Caki2 (cell line): ENCODE measurements at places on chromosomes 3 and 15.

DNA sequence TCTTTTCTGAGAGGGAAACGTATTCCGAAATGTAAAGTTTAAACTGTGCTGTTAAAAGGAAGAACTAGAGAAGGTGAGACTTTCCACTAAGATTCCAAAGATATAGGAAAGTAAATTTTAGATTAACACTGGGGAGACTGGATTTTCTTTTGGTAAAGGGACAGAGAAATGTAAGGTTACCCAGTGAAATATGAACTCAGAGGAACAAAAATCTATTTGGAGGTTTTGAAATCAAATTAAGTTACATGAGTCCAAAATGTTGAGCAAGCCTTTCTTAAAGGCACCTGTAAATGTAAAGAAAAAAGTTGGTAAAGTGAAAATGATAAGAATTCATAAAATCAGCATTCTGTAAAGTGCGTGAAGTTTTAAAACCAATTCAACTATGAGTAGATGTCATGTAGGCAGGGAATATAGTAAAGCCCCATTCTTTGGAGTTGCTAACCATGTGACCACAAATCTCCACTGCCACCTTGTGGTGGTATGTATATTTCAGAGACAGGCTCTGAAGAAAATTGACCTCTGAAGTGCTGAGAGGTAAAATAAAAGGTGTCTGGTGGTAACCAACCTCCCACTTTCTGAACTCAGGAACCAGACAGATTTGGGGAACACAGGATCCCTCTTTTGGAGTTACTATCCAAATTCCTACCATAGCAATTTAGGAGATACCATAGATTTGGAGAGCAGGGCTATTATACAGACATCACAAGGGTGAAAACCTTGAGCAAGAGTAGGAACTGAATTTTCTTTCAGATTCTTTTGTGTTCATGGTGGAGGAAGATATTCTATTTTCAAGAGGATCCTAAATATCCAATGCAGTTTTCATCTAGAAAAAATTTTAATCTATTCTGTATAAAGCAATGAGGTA, 215.3 kb downstream of the ROBO2 start:
- DNase-seq: peak; percentile 31

DNA sequence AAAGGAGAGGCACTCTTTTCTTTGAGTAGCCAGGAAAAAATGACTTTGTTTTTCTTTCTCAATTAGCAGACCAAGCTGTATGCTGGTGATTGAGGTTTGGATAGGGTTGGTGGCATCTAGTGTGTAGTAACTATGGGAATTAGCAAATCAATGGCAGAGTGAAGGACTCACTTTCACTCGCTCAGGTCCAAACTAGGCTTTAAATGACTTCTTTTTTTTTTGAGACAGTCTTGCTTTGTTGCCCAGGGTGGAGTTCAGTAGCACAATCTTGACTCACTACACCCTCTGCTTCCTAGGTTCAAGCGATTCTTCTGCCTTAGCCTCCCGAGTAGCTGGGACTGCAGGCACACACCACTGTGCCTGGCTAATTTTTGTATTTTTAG, 35.9 kb downstream of the PRKCI start:
- DNase-seq: no peak

GRCh38 chr15:82174471-82175235, 87.9 kb downstream of the EFL1 start:
- no peak for DNase-seq

GRCh38 chr3:182183716-182184430, 472.1 kb downstream of the SOX2 start:
- no peak for DNase-seq

GRCh38 chr3:146033950-146034349, 127.0 kb downstream of the PLOD2 start:
- no peak for DNase-seq

DNA sequence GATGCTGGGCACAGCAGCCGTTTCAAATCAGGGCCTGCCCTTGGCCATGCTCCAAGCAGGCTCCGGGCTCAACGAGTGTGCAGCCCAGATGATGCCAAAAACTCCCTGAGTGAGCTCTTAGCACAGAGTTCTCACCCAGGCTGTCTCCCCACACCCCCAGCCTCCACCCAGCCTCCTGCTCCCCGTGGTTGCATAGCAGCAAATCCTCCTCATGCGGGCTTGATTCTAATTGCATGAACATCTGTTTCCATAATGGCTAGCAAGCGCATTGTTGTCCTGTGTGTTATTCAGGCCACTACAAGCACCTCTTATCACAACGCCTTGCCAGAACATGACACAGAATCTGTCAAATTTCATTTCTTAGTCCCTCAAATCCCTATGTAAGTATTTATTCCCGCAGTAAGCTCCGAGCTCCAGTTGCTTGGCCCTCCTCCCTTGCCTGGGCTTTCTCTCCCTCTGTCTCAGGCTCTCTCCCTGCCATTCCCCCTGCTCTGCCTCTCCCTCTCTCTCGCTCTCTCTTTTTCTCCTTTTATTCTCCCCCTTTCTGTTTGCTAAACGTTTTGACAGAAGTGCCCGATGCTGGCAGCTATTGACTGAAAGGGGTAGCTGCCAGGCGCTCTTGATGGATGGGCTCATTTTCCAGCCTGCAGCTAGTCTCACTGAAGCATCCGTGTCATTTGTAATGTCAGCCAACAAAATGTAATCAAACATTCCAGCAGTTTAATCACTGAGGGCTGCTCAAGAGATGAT, 306.5 kb downstream of the IL20RB start:
- no peak for DNase-seq

DNA sequence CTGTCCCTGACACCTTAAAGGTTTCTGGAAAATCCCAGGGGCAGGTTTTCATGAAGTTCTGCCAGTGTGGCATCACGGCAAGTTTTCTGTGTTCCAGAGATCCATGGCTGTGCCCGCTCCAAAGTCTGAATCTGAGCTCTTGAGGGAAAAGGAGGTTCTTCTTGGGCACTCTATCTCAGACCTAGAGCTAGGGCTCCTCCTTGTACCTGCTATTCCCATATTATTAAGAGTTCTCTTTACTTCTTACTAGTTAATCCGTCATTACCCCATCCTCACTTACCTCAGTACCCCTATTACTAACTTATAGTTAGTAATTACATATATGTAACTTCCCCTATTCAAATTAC, 5.9 kb upstream of the TRA2B start:
- DNase-seq: no peak

- no peak for DNase-seq
These were observed 32.2 kb upstream of the MUC13 start for GRCh38 chr3:124966521-124967445.

GRCh38 chr3:197600796-197601565, 45.2 kb upstream of the BDH1 start:
- no peak for DNase-seq

DNA sequence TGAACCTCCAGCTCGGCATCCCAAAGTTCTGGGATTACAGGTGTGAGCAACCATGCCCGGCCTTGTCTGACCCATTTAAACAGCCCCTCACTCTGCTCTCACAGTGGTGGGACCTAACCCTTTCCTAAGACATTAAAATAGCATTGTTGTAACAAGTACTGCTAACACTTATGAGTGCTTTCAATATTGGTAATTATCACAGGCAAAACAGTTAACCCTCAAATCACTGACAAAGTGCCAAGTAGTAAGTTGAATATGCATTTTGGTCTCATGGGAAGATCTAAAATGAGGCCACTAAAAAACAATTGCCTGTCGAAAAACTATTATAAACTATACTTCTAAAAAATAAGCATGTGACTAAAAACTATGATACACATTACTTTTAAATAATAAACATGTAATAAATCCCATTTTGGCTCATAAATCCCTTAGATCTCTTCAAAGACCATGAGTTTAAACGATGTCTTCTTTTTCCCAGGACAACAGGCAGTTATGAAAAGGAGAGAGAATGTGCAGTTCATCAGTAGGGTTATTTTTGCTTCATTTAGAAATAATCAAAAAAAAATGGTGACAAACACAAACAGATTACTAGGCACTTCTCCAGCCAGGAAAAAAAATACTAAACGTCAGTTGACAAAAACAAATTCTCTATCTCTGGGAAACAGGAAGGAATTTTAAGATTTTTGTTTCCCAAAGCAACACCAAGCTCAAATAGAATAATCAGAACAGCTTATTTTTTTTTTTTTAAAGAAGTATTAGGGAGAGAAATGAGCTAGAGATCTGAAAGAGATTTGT, 95.4 kb downstream of the RFTN1 start:
- no peak for DNase-seq

- no peak for DNase-seq
These were observed 70.6 kb downstream of the VPS13C start for GRCh38 chr15:61989667-61990066.

GRCh38 chr3:27637346-27637995, 84.7 kb downstream of the EOMES start:
- DNase-seq: no peak

DNA sequence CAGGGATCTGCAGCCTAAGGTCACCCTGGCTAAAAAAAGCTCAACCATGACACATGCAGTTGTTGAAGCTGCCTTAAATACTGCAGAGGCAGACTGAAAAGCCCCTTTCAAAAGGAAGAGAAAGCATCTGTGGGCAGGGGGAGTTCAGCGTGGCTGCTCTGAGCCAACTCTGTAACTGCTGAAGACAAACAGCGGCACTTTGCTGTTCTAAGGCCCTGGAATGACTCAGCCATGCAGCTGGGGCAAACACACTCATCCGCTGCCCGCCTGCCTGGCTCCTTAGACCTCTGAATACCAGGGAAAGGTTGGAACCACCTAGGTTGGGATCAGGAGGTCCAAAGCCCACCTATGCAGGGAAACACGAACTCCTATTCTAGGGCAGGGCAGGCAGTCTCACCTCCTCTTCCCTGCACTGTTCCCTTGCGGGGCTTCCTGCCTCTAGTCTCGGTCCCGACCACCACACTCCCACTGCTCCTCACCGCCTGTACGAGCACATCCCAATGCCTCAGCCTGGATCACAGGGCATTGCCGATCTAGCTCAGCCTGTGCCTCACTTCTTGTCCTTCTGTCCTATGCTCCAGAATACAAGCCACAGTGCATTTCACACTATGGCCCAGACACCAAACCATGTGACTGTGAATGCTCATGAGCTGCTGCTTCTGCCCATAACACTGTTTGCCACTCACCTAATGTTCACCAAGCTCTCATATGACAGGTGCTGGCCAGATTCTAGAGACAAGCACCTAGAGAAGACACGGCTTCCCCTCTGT, 6.6 kb upstream of the MUSTN1 start:
- no peak for DNase-seq

GRCh38 chr3:136193278-136194054, 2.7 kb downstream of the MSL2 start:
- peak; percentile 29 for DNase-seq

GRCh38 chr3:65158023-65158422, 470.2 kb upstream of the ADAMTS9 start:
- DNase-seq: no peak

DNA sequence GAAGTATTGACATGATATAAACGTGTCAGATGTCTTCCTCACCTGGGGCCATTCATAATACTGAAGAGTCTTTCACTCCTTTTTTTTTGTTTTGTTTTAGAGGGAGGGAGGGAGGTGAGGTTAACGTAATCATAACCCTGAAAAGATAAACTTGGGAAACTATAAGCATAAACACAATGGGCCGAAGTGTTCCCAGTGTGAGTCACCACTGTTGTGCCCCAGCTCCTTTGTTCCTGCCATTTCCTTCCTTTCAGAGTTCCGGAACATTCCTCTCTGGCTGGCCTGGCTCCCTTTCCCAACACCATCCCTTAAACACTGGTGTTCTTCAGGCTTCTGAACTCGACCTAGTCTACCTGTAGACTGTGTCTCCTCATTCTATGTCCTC, 18.6 kb downstream of the PLD1 start:
- DNase-seq: peak; percentile 60

GRCh38 chr15:45704329-45705249, 69.8 kb downstream of the SQOR start:
- no peak for DNase-seq

DNA sequence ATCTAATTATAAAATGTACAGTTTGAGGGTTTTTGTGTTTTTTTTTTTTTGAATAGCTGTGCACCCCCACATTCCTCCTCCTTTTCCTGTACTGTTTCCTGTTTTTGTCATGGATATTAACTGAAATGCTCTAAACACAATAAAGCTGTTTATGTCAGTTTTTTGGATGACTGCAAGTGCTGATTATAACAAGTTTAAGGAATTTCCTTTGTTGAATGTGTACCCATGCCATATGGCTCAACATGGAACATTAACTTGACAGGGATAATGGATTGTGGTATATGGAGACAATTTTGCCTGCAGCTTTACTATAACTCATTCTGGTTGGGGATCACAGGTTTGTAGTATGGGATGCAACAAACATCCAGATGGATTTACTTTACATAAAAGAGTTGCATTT, 216.4 kb downstream of the TCF12 start:
- no peak for DNase-seq

DNA sequence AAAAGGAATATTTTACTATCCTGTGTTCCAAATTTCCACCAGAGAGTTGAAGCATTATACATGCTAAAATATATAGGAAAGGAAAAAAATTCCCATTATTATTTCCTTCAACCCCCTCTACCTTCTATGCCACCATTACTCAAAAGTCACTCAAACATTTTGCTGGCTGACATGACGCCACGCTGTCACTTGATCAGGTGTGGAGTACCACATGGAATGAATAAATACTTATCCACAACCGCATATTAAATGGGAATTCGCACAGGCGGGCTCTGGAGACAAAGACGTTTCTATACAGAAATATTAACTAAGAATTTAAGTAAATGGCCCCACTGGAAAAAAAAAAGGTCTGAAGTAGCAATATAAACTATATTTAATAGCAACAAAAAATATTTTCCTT, 266.4 kb downstream of the FOXP1 start:
- no peak for DNase-seq

GRCh38 chr15:67820992-67821783, 4.1 kb upstream of the SKOR1 start:
- no peak for DNase-seq

- DNase-seq: no peak
These were observed 300.7 kb upstream of the ROBO1 start for GRCh38 chr3:80068459-80068858.

GRCh38 chr15:101262551-101262950, 10.7 kb upstream of the CHSY1 start:
- no peak for DNase-seq

DNA sequence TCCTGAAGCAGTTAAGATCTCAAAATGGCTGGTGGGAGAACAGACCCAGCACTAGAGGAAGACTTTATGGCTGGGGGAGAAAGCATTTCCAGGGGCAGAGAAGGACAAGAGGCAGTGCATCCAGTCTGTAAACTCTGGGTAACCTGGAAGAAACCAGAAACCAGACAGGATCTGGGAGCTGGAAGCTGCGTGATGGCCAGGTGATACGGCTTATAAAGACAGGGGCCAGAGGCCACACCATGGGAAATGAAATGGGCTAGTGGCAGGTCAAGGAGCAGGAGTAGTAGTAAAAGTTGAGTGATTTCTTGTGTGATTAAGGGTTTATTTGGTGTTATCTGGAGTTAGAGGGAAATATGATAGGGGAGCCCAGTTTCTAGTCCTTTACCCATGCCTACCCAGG, 144.7 kb upstream of the ARRDC4 start:
- no peak for DNase-seq

DNA sequence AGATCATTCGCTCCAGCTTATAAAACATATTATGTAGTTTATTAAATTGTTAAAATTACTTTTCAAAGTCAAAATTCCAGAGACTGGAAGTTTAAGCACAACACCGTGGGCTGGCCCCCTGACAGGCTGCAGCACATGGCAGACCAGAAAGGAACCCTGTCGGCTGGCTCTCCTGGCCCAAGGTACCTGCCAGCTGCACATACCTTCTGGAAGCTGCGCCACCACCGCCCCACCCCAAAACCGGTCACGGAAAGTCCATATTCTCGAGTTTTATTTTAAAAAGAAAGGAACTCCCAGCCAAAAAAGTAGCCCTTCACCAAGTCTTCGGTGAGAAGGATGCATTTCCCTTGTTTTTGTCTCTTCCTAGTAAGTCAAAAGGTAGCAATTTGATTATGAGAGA, 94.6 kb downstream of the FOXP1 start:
- DNase-seq: no peak
